Naive B cell (primary cell): ENCODE measurements at places on chromosomes 7 and 10.

DNA sequence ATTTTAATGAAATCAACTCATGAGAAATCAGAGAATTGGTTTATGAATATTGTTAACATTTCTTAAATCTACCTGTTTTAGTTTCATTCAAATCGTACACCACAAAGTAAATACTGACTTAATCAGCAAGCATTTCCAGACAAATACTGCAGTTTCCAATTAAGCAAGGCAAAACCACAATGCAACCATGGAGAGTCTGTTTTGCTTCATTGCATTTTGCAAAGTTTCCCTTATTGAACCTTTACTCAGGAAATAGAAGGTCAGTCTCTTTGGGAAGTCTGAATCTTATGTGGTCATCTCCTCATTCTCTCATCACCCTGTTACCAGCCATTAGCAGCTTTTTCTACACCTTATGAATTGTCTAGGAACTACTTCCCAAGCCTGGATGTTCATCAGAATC is 400.5 kb downstream of the IPMK start:
- no peaks in the 10 kb centered on the region for H3K36me3 ChIP-seq
- DNase-seq, result no peak
- no peak overlapping the region for H3K4me3 ChIP-seq

GRCh38 chr7:44313621-44314031 is 11.8 kb downstream of the CAMK2B start:
- H3K4me3 ChIP-seq, result no peak overlapping the region
- no peaks in the 10 kb centered on the region for H3K36me3 ChIP-seq
- peaks cover 54% of the 10 kb centered on the region for H3K27me3 ChIP-seq
- no peaks in the 10 kb centered on the region for H3K4me1 ChIP-seq
- H3K27ac ChIP-seq, result no peak overlapping the region
- DNase-seq, result no peak

DNA sequence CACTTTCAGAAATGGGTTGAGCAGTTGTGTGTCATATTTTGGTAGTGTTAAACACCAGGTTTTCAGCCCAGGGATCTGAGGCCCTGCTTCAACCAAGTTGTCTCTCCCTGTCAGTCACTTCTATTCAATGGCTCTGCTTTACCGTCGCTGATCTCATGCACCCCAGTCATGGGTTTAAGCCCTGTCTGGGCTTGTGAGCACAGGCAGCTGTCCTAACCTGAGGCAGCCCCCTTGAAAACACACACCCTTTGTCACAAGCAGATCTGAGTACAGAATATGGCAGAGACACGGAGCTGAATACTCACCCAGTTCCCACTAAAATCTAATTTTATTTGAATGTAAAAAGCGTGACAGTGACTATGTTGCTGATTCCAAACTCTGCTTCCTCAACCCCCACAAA is 110.6 kb upstream of the GLI3 start:
- H3K27ac ChIP-seq, result no peak overlapping the region
- no peaks in the 10 kb centered on the region for H3K27me3 ChIP-seq
- no peak for DNase-seq
- H3K4me1 ChIP-seq, result no peaks in the 10 kb centered on the region
- H3K36me3 ChIP-seq, result no peaks in the 10 kb centered on the region

DNA sequence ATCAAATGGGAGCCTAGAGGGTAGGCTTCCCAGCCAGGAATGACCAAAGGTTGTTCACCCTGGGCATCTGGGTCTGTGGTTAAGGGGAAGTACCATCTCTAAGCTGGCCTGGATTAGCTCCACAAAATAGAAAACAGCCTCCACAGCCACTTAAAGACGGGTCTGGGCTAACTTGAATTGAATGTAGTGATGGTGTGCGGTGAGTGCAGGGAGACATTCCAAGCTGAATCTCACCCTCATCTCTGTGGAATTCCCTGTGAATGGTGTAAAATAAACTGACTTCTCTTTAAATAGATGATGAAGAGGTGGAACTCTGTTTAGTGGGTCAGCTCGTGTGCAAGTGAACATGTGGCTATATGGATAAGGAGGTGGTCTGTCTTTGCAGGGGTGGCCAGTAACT is 251.0 kb downstream of the DYNC1I1 start:
- H3K27ac ChIP-seq, result no peak overlapping the region
- no peaks in the 10 kb centered on the region for H3K36me3 ChIP-seq
- no peak for DNase-seq
- no peaks in the 10 kb centered on the region for H3K4me1 ChIP-seq
- peaks cover 6% of the 10 kb centered on the region for H3K27me3 ChIP-seq

DNA sequence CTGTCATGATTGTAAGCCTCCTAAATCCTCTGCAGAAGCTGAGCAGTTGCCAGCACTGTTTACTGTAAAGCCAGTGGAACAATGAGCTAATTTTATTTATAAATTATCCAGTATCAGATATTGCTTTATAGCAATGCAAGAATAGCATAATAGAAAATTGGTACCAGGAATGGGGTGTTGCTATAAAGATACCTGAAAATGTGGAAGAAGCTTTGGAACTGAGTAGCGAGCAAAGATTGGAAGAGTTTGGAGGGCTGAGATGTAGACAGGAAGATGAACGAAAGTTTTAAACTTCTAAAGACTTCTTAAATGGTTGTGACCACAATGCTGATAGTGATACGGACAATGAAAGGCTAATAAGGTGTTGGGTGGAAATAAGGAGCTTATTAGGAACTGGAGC is 917.4 kb upstream of the POT1 start:
- no peak overlapping the region for H3K27ac ChIP-seq
- H3K36me3 ChIP-seq, result no peaks in the 10 kb centered on the region
- H3K27me3 ChIP-seq, result no peaks in the 10 kb centered on the region
- H3K4me1 ChIP-seq, result no peaks in the 10 kb centered on the region
- no peak for DNase-seq

DNA sequence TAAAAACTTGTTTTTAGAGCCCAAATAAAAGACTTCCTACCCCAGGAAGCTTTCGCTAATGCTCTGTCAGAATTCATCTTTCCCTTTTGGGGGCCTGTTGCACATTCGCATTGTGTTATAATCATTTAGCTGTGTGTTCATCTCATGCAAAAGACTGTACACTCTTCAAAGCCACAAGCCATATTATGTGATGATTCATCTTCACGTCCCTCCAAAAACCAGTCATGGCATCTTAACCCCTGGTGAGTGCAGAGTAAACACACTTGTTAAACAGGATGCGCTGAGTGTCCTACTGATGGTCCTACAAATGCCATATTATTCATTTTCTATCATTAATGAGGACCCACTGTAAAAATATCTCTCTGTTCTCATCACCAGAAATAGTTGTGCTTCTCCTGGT is 235.4 kb downstream of the KIAA1217 start:
- no peak overlapping the region for H3K4me3 ChIP-seq
- H3K36me3 ChIP-seq, result no peaks in the 10 kb centered on the region
- H3K4me1 ChIP-seq, result no peaks in the 10 kb centered on the region
- no peaks in the 10 kb centered on the region for H3K27me3 ChIP-seq

GRCh38 chr10:99958302-99958701 is 51.4 kb downstream of the DNMBP start:
- H3K36me3 ChIP-seq, result peaks cover 23% of the 10 kb centered on the region
- H3K4me1 ChIP-seq, result peaks cover 9% of the 10 kb centered on the region
- no peak for DNase-seq
- no peak overlapping the region for H3K27ac ChIP-seq
- no peak overlapping the region for H3K4me3 ChIP-seq

DNA sequence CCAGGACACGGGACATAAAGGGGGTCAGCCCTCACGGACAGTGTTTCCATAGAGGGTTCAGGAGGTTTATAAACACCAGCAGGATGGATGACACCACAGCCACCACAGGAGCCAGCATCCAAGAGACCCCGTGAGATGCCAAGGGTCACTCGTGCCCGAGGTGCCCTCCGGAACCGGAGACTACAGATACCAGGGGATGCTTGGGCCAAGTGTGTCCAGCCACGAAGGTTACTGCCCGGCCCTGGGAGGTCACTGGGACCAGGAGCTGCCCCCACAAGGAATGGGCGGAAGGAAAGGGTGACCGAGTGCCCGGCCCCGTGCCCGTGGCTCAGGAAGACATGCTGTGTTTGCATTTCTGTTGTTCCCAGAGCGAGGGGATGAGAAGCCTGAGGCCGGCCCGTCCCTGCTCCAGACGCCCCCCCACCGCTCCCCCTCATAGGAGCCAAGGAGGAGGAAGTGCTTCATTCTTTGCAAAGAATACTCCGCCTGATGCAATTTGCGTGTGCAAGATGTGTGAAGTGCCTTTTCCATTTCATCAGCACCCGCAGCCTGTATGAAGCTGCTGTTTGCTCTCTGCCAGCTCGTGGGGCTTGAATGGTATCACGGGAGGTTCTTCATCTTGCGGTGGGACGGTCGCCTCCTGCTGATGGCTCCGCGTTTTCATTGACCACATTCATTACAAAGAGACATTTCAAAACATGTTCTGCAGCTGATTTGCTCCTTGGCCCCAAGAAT is 176.4 kb downstream of the ELFN1 start:
- H3K4me1 ChIP-seq, result peaks cover 15% of the 10 kb centered on the region
- no peaks in the 10 kb centered on the region for H3K27me3 ChIP-seq
- H3K27ac ChIP-seq, result peak overlapping the region; percentile 28

DNA sequence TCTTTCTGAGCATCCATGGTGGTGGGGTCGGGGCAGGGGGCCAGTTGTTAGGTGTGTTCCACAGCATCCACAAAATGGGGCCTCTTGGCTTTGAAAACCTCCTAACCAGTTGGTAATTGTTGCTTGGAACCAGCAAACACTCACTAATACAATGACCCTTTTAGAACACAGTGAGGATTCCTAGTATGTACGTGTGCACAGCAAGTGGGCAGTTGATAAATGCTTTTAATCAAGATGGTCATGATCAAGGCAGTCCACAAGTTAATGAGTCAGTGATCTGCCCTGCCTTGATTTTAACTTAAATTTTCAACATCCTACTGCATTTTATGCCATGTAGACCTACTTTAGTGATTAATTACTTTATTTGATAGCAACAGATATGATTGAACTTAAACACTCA is 103.1 kb downstream of the ETV1 start:
- DNase-seq, result no peak
- H3K27me3 ChIP-seq, result no peaks in the 10 kb centered on the region

DNA sequence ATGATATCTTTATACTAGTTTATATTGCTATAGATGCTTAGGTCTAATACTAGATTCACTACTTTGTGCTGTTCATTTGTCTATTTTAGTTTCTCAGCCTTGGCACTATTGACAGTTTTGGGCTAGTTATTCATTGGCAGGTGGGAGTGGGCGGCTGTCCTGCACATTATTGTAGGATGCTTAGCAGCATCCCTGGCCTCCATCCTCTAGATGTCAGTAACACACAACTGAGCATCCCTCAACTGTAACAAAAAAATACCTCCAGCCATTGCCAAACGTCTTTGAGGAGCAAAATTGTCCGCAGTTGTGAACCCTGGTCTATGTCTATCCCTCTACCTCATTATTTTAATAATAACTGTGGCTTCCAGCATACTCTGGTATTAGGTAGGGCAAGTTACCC is 34.4 kb upstream of the PNLIP start:
- no peaks in the 10 kb centered on the region for H3K4me1 ChIP-seq
- no peak for DNase-seq
- H3K27me3 ChIP-seq, result no peaks in the 10 kb centered on the region
- H3K27ac ChIP-seq, result no peak overlapping the region

DNA sequence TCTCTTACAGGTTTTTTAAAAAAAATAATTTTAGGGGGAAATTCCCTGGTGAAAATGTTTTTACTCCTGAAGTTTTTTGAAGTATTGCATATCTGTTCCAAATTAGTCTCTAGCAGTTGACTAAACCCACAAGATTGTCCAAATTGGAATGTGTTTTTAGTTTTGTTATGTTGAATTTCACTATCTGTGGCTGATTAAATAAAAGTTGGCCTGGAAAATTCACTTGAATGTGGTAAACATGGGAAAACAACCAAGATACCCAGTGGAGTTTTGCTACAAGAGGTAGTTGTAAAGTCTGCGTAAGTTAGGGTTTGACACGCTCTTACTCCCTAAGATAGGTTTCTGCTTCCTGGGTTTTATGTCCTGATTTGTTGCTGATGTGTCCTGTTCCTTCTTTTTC is 3.3 kb downstream of the TSGA13 start:
- peaks cover 11% of the 10 kb centered on the region for H3K27me3 ChIP-seq
- no peaks in the 10 kb centered on the region for H3K36me3 ChIP-seq
- no peak overlapping the region for H3K27ac ChIP-seq
- H3K4me1 ChIP-seq, result no peaks in the 10 kb centered on the region
- no peak for DNase-seq

- no peak for DNase-seq
- H3K27me3 ChIP-seq, result no peaks in the 10 kb centered on the region
- no peak overlapping the region for H3K27ac ChIP-seq
- no peaks in the 10 kb centered on the region for H3K36me3 ChIP-seq
- no peaks in the 10 kb centered on the region for H3K4me1 ChIP-seq
Measured at GRCh38 chr10:65864529-65864928, 1061.3 kb upstream of the LRRTM3 start.

- H3K4me1 ChIP-seq, result no peaks in the 10 kb centered on the region
- no peaks in the 10 kb centered on the region for H3K36me3 ChIP-seq
- DNase-seq, result no peak
Measured at GRCh38 chr7:25716421-25716820, 435.6 kb upstream of the NFE2L3 start.

DNA sequence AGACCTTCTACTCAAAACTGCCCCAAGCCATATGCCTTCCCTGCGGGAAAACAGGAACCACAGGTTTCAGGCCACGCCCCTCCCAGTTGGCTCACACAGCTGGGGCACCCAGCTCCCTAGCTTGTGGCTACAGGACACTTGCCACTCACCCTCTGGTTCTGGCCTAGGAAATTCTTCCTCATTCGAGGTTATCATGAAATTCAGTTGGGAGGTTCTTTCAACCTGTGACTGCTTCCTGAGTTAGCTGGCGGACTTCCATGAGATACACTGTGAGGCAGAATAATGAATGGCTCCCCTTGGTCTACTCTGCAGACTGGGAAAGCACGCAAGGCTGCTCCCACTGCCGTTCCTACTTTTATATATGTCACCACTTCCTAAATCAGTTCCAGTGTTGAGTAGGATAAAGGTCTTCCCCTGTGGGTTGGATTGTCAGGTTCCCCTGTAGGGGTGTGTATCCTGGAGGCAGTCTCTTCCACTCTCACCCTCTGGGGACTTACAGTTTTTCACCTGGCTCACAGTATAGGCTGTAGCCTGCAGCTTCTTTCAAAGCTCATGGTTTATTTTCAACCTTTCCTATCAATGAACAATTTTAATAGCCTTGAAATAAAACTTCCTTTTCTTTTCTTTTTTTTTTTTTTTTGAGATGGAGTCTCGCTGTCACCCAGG is 37.0 kb downstream of the GPR22 start:
- H3K27ac ChIP-seq, result no peak overlapping the region
- H3K36me3 ChIP-seq, result peaks cover 13% of the 10 kb centered on the region
